ENCODE measurements at places on chromosomes 16 and 17.

- peak; percentile 89 for DNase-seq
Measured at GRCh38 chr17:81519284-81520020, 6.9 kb upstream of the ACTG1 start.

GRCh38 chr16:29977063-29977825 is 3.6 kb downstream of the TAOK2 start:
- no peak for DNase-seq

- no peak for DNase-seq
Measured at GRCh38 chr16:48537909-48538745, 71.9 kb downstream of the N4BP1 start.

- DNase-seq: peak; percentile 82
Measured at GRCh38 chr17:17180141-17180603, 26.0 kb downstream of the PLD6 start.

DNA sequence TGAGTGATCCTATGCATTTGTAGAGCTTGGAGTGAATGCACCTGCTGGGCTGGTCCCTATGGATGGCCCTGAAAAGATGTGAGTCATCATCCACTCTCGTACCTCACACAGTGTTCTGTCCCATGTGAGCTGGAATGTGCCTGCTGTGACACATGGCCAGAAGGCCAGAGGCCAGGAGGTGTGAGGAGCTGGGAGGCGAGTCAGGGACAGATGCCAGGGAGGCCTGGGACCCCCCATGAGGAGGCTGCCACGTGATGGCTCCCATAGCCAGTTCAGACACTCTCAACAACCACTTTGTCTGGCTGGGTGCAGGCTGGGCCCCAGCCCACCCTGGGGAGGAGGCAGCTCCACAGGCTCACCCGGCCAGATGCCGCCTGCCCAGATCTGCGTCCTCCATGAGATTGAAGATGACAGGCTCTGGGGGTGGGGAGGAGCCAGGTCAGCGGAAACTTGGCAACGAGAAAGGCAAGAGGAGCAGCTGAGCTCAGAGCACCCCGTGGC is 168.8 kb downstream of the C16orf78 start:
- no peak for DNase-seq

DNA sequence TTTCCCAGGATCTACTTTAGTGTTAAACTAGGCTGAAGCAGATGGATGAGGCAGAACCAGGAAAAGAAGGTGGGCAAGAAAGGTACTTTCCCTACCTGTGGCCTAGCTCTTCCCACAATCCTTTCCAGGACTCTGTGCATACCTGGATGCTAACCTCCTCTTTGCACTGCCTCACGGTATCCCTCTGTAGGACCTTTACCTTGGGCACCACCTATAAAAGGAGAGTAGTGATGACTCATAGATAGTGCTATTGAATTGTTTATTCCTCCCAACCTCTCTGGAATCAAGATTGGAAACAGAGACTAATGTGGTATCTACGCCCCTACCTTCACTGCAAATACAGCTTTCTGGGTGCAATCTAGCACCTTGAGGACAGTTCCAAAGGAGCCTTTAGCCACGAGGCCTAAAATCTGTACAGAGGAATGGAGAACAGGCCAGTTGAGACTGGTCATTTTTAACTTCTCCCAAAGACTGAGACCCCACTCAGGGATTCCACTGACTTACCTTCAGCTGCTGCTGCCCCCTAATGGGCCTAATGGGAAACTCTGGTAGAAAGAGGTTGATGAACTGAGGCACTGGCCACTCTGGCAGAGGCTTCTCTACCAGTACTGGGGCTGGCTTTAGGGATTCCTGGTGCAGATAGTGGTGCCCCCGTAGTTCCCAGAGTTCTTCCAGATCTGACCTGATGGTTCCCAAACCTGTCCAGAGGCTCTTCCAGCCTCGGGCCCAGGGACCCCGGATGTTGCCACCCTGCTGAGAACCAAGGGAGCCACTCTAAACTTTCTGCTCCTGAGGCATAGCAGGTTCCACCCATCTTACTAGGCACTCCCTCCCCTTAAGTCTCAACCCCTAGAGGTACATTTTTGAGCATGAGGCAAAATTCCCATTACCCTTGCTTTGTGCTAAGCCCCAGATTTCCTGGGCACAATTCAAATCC is 781 bp downstream of the RSKR start:
- peak; percentile 80 for DNase-seq

- no peak for DNase-seq
Measured at GRCh38 chr16:87053016-87053982, 263.9 kb downstream of the C16orf95 start.

DNA sequence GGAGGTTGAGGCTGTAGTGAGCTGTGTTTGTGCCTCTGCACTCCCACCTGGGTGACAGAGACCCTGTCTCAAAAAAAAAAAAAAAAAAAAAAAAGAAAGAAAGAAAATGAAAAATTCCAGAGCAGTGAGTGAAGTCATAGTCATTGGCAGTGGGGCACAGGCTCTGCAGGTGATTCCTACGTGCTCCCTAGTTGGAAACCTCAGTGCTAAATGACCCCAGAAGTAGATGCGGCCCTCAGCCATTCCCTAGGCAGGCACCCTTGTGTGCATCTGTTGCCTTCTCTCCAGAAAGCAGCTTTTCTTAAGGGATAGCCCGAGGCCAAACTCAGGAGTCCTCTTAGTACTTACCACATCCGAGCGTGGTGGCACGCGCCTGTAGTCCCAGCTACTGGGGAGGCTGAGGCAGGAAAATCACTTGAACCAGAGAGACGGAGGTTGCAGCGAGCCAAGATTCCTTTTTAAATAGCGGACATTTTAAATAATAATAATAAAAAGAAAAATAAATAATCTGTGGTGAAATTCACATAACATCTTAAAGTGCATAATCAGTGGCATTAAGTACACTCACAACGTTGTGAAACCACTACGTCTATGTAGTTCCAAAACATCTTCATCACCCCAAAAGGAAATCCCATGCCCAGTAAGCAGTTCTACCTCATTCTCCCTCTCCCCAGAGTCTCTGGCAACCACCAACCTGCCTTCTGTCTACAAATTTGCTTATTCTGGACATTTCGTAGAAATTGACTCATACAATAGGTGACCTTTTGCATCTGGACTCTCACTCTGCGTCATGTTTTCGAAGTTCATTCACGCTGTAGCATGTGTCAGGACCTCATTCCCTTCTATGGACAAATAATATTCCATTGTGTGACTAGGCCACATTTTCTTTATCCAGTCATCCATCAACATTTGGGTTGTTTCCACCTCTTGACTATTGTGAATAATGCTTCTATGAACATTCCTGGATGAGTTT is 12.5 kb upstream of the SPHK1 start:
- DNase-seq: no peak

DNA sequence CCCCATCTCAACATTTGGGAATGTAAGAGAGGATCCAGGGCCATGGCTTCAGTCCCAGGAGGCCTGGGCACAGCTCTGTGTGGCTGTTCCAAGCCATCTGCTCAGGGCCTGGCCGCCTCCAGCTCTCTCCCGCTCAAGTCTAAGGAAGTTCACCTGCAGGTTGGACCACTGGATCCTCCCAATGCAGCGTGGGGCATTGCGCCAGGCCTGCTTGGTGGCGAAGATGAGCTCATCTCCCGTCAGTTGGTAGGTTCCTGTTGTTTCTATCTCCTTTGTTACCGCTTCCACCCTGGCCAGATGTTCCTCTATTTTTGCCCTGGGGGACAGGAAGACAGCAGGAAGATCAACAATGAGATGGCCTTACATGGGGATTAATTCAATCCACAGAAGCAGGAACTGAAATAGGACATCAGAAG is 17.5 kb downstream of the NOS2 start:
- no peak for DNase-seq

GRCh38 chr17:46115699-46116098 is 77.5 kb downstream of the KANSL1 start:
- no peak for DNase-seq

DNA sequence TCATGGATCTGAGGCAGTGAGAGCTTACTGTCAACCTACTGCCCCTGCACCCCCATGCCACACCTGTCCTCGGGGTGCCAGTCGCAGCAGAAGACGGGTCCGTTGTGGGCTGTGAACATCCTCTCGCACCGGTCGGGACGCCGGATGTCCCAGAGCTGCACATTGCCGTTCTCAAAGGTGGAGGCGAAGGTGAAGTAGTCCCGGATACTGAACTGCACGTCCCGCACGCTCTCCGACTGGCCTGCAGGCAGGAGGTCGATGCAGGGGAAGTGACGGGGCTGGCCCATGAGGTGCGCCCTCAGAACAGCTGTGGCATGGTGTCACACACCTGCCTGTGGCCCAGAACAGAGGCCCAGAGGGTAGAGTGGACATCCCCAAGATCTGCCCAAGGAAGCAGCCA is 2.7 kb downstream of the WDR24 start:
- no peak for DNase-seq

- DNase-seq: no peak
Measured at GRCh38 chr16:67425061-67425460, 5.9 kb upstream of the HSD11B2 start.

- DNase-seq: peak; percentile 85
Measured at GRCh38 chr16:31874366-31875111, 932 bp downstream of the ZNF267 start.

DNA sequence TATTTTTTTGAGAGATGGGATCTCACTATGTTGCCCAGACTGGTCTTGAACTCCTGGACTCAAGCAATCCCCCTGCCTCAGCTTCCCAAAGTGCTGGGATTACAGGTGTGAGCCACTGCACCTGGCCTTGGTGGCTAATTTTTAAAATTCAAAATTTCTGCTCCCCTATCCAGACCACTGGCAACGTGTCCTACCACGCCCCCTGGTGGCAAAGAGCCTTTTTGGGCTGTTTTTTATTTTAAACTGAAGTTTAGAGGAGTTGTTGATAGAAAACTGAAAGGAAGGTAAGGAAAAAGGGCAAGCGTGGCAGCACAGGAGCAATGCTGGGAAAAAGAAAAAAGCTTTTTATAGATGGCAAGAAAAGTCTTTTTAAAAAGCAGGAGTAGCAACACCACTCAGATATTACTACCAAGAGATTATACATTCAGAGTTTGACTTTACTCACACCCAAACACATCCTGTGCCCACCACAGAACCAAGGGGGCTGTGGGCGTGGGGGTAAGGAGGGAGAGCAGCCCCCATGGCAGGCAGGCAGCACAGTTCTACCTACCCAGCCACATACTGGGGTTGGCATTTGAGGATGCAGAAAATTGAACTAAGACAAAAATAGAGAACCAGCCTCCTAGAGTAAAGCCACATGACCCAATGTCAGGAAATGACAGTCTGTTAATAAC is 4.2 kb upstream of the MXRA7 start:
- peak; percentile 94 for DNase-seq

DNA sequence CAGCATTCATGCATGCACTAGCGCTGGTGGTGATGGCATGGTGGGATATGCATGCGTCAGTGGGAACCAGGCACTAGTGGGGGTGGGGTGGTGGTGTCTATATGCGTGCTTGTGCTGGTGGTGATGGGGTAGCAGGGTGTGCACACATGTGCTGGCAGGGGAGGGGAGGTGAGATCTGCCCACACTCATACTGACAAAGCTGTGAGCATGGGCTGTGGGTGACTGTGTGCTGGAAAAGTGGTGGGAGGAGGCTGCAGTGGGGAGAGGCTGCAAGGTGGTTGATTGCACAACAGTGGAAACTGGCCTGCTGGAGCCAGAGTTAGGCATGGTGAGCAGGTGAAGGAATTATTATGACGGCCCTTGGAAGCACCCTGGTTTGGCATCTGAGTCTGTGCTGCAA is 31.3 kb upstream of the TEKT1 start:
- DNase-seq: no peak

GRCh38 chr17:28855336-28855679 is 492 bp downstream of the ERAL1 start:
- no peak for DNase-seq

DNA sequence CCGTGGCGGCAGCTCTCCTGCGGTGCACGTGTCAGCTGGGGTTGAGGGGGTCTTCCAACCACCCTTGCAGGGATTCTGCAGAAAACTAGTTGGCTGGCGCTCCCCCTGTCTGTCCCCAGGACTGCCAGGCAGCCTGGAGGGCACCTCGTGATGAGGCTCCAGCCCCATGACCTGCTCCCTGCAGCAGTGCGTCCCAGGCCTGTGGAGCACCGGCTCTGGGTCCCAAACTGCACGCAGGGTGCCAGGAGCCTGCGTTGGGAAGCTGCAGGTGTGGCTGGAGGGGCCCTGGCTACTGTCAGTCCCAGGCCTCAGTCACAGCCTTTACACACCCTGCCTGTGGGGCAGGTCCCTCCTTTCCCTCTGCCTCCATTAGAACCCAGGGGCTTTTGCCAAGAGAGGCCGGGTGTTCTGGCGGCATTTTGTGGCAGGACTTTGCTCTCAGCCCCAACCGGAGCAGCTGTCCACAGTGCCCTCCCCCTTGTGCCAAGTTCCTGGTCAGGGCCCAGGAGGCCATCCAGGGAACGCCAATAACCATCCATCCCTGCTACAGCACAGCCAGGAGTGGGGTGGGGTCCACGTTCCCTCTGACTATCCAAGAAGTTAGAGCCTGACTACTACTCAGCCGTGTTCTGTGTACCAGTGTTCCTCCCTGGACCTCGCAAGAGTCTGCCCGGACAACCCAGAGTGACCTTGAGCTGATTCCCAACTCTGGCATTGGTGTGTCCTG is 9.2 kb downstream of the CHMP6 start:
- DNase-seq: no peak

GRCh38 chr17:28599311-28600184 is 723 bp upstream of the SPAG5 start:
- DNase-seq: peak; percentile 86

- DNase-seq: no peak
Measured at GRCh38 chr16:66326991-66327513, 39.4 kb upstream of the CDH5 start.

GRCh38 chr17:72397687-72398086 is 276.9 kb downstream of the SOX9 start:
- DNase-seq: no peak

DNA sequence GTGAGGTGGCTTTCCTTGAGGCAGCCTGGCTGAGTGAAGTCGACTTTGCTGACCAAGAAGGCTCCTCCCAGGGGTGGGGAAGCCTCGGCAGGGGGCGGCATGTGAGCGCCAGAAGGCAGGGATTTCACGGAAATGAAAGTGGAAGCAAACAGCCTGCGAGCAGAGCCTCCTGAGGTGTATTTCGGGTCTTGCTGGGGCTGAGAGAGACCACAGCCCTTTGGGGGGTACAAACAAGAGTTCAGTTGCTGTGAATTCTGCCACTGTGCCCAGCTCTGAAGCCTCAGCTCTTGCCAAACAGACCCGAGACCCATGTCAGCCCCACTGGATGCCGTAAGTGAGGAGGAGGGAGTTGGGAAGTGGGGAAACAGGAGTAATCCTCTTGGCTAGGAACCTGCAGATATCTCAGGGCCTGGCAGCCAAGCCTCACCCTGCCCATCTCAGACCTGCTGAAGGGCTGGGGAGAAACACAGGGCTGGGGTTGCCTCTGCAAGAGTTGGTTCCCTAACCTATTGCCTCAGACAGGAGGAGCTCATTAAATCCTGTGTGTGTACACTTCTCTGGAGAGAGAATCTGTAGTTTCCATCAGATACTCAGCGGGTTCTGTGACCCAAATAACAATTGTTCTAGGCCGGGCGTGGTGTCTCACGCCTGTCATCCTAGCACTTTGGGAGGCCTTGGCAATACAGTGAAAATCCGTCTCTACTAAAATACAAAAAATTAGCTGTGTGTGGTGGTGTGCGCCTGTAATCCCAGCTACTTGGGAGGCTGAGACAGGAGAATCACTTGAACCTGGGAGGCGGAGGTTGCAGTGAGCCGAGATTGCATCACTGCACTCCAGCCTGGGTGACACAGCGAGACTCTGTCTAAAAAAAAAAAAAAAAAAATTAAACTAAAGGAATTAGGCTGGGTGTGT is at the start of gene IFI35:
Gene IFI35, plus strand, starts transcription at position 146 of the 913 bp plus-strand sequence. Its CDS starts 164 bp downstream, at position 310.
- DNase-seq: peak; percentile 97

Measured in activated CD4-positive, alpha-beta T cell treated with anti-CD3 and anti-CD28 coated beads, Interleukin-2, amount 10 ng/mL, durations not matched to agents 24 days and 14 days (primary cell).